PC-9 (cell line): ENCODE measurements at places on chromosomes 2 and 18. TPM values are rescaled to one million over a fixed set of nuclear protein-coding genes. Genes with fewer than 3 reads are reported as not detected.
A peak's percentile ranks its signal among the peaks of the same experiment; 100 is the strongest.

GRCh38 chr2:29110916-29111535, 4.2 kb upstream of the CLIP4 start:
- H3K4me1 ChIP-seq, result peaks cover 81% of the 10 kb centered on the region
- H3K27ac ChIP-seq, result peak overlapping the region; percentile 97
- no peaks in the 10 kb centered on the region for H3K36me3 ChIP-seq
- DNase-seq, result peak; percentile 81

- no peaks in the 10 kb centered on the region for H3K36me3 ChIP-seq
- H3K27ac ChIP-seq, result no peak overlapping the region
- peaks cover 56% of the 10 kb centered on the region for H3K4me1 ChIP-seq
- H3K27me3 ChIP-seq, result no peaks in the 10 kb centered on the region
- H3K4me3 ChIP-seq, result no peak overlapping the region
These were observed 2.6 kb downstream of the IL1RL1 start for GRCh38 chr2:102313950-102314349.

DNA sequence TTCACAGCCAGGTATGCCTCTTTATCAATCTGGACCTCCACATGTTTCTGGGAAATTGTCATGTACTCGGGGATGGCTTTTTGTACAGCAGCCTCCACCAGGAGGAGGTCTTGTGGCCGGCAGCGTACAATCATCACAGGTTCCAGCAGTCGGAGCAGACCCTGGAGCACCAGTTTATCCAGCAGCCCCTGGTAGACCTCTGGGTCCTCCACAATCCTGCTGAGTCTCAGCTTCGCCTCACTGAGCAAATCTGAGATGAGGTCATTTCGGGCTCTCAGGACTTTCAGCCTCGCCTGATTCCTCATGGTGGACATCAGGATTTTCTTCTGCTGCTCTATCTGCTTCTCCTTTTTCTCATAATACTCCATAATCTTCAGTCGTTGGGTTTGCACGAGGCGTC, 32.8 kb downstream of the TMEM247 start:
- no peak for DNase-seq
- no peak overlapping the region for H3K27ac ChIP-seq
- H3K4me1 ChIP-seq, result no peaks in the 10 kb centered on the region
- no peaks in the 10 kb centered on the region for H3K27me3 ChIP-seq
- H3K4me3 ChIP-seq, result no peak overlapping the region

- no peaks in the 10 kb centered on the region for H3K4me1 ChIP-seq
- H3K27me3 ChIP-seq, result no peaks in the 10 kb centered on the region
- no peak overlapping the region for H3K4me3 ChIP-seq
- H3K27ac ChIP-seq, result no peak overlapping the region
These were observed 625.6 kb upstream of the CDH2 start for GRCh38 chr18:28802546-28802945.

The AMER3 gene
- not detected in 2 replicates for total RNA-seq

GRCh38 chr2:192498747-192499146, 304.0 kb upstream of the TMEFF2 start:
- H3K4me3 ChIP-seq, result no peak overlapping the region
- H3K4me1 ChIP-seq, result no peaks in the 10 kb centered on the region
- no peaks in the 10 kb centered on the region for H3K36me3 ChIP-seq
- H3K27me3 ChIP-seq, result no peaks in the 10 kb centered on the region

The RUFY4 gene
- total RNA-seq, result not detected in 2 replicates

GRCh38 chr2:214649440-214650205, 159.9 kb downstream of the BARD1 start:
- H3K27me3 ChIP-seq, result no peaks in the 10 kb centered on the region
- DNase-seq, result no peak
- H3K27ac ChIP-seq, result no peak overlapping the region
- no peak overlapping the region for H3K4me3 ChIP-seq

The ICOS gene
- not detected in 2 replicates for total RNA-seq

GRCh38 chr2:240519396-240520129, 38.2 kb downstream of the ANKMY1 start:
- no peak for DNase-seq
- no peak overlapping the region for H3K4me3 ChIP-seq
- peaks cover 33% of the 10 kb centered on the region; the same call in 1 of the 2 replicates for H3K36me3 ChIP-seq
- no peaks in the 10 kb centered on the region for H3K4me1 ChIP-seq
- no peaks in the 10 kb centered on the region for H3K27me3 ChIP-seq

- H3K27me3 ChIP-seq, result no peaks in the 10 kb centered on the region
- H3K36me3 ChIP-seq, result no peaks in the 10 kb centered on the region
- DNase-seq, result no peak
- no peak overlapping the region for H3K4me3 ChIP-seq
- no peak overlapping the region for H3K27ac ChIP-seq
- H3K4me1 ChIP-seq, result peaks cover 14% of the 10 kb centered on the region
These were observed 91.4 kb upstream of the ACSL3 start for GRCh38 chr2:222769446-222769845.

The MCFD2 gene
- total RNA-seq, result 127 and 163 TPM in 2 replicates

DNA sequence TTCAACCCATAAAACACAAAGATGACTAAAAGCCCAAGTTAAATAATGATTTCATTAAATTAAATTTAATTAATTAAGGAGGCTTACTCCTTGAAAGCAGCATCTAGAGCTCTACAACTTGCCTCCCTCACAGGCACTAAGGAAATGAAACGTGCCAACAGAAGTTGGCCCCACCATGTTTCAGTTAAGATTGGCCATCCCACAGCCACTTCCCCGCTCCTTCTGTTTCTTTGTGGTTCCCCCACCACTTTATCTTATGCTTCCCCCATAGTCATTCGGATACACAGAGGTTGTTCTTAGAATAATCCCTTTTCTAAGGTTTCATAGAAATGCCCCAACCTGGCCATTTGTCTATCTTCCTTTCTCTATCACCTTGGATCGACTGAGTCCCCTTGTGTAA, 101.6 kb upstream of the RIOK3 start:
- no peak for DNase-seq
- H3K4me1 ChIP-seq, result peaks cover 9% of the 10 kb centered on the region
- H3K27ac ChIP-seq, result no peak overlapping the region
- no peak overlapping the region for H3K4me3 ChIP-seq
- no peaks in the 10 kb centered on the region for H3K27me3 ChIP-seq
- no peaks in the 10 kb centered on the region for H3K36me3 ChIP-seq
